Peyer's patch (tissue), 4 donors: ENCODE measurements at places on chromosomes 7 and 10. TPM values are rescaled to one million over a fixed set of nuclear protein-coding genes. Genes with fewer than 3 reads are reported as not detected.

DNA sequence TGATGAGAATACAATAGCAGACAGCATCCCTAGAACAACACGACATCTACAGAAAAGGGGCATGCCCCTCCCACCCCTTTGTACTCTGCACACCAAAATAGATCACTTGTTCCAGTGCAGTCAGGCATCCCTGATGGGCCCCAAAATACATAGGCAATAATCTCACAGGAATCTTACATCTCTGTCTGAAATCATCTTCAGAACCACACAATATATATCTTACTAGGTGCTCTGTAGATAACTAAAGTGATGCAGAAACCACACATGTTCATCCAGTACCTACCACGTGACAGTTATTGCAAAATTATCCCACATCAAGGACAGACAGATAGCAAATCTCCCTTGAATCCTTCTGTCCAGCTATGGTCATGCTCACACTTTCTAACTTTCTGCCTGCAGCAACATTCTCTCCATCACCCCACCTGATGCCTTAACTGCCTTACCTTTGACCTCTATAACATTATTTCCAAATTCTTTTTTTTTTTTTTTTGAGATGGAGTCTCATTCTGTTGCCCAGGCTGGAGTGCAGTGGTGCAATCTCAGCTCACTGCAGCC lies 30.7 kb downstream of the ST8SIA6 start:
- H3K27ac ChIP-seq, result no peak overlapping the region
- no peaks in the 10 kb centered on the region for H3K36me3 ChIP-seq
- no peak for DNase-seq

GRCh38 chr10:49837685-49838084 lies 75.6 kb upstream of the OGDHL start:
- no peak overlapping the region for H3K4me3 ChIP-seq
- no peak overlapping the region for H3K27ac ChIP-seq
- no peaks in the 10 kb centered on the region for H3K4me1 ChIP-seq
- H3K36me3 ChIP-seq, result no peaks in the 10 kb centered on the region
- no peak for DNase-seq

Gene PCLO
- total RNA-seq, result 44.7 TPM

GRCh38 chr7:497946-498655 lies 21.5 kb downstream of the PDGFA start:
- no peaks in the 10 kb centered on the region for H3K36me3 ChIP-seq
- no peak overlapping the region for H3K4me3 ChIP-seq
- no peaks in the 10 kb centered on the region for H3K27me3 ChIP-seq
- H3K27ac ChIP-seq, result no peak overlapping the region
- no peak for DNase-seq
